Aorta (tissue), 5 donors: ENCODE measurements at places on chromosomes 4 and X. TPM values are rescaled to one million over a fixed set of nuclear protein-coding genes. Genes with fewer than 3 reads are reported as not detected.

- no peaks in the 10 kb centered on the region for H3K27me3 ChIP-seq
- H3K4me3 ChIP-seq, result no peak overlapping the region
- H3K4me1 ChIP-seq, result no peaks in the 10 kb centered on the region
- H3K27ac ChIP-seq, result no peak overlapping the region
Measured at GRCh38 chr4:121192480-121192879, 28.4 kb upstream of the TNIP3 start.

The RPA4 gene
- total RNA-seq, result 3.0 TPM

DNA sequence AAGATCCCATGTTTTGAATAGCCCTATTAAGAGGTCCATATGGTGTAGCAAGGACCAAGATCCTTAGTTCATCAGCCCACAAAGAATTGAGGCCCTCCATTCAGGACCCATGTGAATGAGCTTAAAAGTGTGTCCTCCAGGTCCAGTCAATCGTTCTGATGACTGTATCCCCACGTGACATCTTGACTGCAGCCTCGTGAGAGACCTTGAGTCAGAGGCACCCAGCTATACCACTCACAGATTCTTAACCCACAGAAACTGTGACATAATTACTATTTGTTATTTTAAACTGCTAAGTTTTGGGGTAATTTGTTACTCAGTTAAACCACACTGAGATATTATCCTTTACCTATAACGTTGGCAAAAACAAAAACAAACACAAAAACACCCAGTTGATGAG, 62.4 kb downstream of the ZNF182 start:
- no peak overlapping the region for H3K4me3 ChIP-seq
- H3K27ac ChIP-seq, result no peak overlapping the region
- DNase-seq, result no peak
- no peaks in the 10 kb centered on the region for H3K4me1 ChIP-seq

The IL13RA2 gene
- 13.8 TPM for total RNA-seq

- no peaks in the 10 kb centered on the region for H3K4me1 ChIP-seq
- no peaks in the 10 kb centered on the region for H3K27me3 ChIP-seq
- H3K36me3 ChIP-seq, result no peaks in the 10 kb centered on the region
- H3K27ac ChIP-seq, result no peak overlapping the region
- no peak overlapping the region for H3K4me3 ChIP-seq
Measured at GRCh38 chr4:168319486-168320019, 1.0 kb upstream of the DDX60 start.

The HTR2C gene
- not detected for total RNA-seq

DNA sequence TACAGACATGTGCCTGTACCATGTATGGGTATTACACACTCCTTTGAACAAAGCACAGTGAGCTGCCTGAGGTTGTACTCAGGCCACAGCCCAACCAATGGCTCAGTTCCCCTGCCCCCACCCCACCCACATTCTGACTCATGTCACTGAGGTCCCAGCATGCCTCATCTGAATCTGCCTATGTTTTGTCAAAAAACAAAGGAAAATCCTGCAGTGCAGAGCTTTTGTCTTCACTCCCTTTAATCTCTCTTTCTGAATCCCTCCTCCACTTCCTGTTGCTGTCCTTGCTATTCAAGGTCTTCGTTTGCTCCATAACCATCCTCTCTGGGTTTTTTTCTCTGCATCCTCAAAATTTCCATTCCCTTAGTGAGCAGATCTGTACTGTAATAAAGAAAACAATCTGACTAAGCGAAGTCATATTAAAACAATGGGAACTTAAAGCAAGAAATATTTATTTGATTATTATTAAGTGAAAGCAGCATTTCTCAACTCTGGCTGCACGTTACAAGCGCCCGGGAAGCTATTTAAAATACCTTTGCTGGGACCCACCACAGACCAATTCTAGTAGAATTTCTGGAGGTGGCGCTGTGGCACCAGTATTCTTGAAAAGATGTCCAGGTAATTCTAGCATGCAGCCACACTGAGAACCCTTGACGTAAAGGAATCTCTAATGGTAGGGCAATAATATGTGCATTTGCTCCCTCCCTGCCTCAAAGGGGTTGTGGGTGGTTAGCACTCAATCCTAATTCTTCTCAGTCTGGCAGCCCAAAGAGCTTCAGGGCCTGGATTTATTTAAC, 8.7 kb downstream of the GUCY2F start:
- no peaks in the 10 kb centered on the region for H3K36me3 ChIP-seq
- H3K27me3 ChIP-seq, result no peaks in the 10 kb centered on the region
- H3K4me1 ChIP-seq, result no peaks in the 10 kb centered on the region
- no peak overlapping the region for H3K4me3 ChIP-seq

DNA sequence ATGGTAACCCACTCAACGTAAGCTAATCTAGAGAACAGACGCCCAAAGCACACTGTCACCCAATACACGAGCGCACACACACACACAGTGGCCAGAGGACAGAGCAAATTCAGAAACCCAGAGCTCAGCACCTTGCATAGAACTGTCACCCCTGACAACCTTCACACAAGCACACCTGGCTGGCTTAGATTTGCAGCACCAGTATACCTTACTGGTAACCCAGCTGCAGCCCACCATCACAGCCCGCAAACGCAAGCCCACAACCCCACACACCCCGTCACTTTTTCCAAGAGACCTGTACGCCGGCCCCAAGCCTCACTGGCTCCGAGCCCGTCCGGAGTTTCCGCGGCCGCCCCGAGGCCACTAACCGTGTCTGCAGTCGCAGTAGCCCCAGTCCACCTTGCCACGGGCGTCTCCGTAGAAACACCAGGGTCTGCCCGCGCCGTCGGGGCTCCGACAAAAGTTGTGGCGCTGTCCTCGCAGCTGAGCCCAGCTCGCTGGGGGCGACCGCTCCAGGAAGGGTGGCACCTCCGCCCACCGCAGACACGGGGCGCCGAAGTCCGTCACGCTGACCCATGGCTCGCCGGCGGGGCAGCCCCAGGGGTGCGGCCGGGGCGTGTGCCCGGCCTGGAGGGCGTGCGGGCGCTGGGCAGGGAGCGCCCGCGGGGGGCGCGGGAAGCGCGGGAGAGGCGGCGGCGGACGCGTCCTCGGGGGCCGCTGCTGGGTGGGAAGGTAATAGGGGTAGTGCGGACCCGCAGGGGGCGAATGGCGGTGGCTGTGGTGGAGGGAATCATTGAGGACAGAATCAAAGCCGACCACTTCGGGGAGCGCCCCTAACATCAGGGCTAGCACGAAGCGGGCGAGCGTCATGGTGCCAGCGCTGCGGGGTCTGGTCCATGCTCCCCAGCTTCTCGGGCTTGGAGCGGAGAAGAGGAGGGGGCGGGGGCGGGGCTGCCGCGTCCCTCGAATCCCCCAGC, 664 bp downstream of the PRSS12 start:
- no peaks in the 10 kb centered on the region for H3K27me3 ChIP-seq
- H3K27ac ChIP-seq, result no peak overlapping the region
- peak overlapping the region; percentile 0 for H3K4me3 ChIP-seq
- peak; percentile 37 for DNase-seq
- H3K36me3 ChIP-seq, result no peaks in the 10 kb centered on the region

The PDE5A gene
- total RNA-seq, result 343 TPM

DNA sequence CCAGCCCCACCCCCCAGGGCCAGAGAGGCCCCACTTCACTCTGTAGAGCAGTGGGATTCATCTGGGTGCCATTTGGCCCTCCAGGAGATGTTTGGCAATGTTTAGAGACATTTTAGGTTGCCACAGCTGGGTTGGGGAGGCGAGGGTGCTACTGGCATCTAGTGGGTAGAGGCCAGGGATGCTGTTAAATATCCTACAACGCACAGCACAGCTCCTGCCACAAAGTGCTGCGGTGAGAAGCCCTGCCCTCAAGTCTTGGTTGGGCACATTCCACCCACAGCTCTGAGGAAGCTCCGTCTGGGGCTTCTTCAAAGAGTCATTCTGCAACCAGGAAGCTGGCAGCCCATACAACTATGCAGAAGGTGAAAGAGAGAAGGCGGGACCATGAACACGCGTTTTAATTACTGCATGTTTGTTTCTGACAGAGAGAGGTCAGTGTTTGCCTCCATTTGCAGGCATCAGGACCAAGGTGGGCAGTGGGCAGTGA, 48.1 kb upstream of the FAM9C start:
- no peaks in the 10 kb centered on the region for H3K27me3 ChIP-seq
- no peak overlapping the region for H3K4me3 ChIP-seq
- no peaks in the 10 kb centered on the region for H3K36me3 ChIP-seq
- H3K27ac ChIP-seq, result no peak overlapping the region
- H3K4me1 ChIP-seq, result no peaks in the 10 kb centered on the region
- no peak for DNase-seq

The CWH43 gene
- total RNA-seq, result not detected

DNA sequence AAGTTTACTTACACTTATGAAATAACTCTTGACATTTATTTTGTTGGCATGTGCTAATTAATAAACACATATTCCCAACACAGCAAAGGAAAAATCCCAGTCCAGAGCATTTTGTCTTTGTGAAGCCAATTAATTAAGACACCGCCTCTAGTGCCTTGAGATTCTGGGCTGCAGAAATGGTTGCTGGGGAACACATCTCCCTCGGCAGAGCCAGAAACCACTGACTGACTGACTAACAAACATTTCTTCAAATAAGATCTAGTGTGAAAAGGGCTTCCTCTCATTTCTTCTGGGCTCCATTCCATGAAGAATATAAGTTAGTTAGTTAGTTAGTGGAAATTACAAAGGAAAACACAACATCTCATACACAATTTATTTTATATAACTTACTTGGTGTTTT, 28.4 kb upstream of the NAP1L5 start:
- DNase-seq, result no peak
- no peaks in the 10 kb centered on the region for H3K27me3 ChIP-seq
- no peak overlapping the region for H3K27ac ChIP-seq

GRCh38 chrX:153804100-153804595, 9.7 kb downstream of the SSR4 start:
- no peaks in the 10 kb centered on the region for H3K4me1 ChIP-seq
- no peak overlapping the region for H3K4me3 ChIP-seq

The RASSF6 gene
- total RNA-seq, result not detected

DNA sequence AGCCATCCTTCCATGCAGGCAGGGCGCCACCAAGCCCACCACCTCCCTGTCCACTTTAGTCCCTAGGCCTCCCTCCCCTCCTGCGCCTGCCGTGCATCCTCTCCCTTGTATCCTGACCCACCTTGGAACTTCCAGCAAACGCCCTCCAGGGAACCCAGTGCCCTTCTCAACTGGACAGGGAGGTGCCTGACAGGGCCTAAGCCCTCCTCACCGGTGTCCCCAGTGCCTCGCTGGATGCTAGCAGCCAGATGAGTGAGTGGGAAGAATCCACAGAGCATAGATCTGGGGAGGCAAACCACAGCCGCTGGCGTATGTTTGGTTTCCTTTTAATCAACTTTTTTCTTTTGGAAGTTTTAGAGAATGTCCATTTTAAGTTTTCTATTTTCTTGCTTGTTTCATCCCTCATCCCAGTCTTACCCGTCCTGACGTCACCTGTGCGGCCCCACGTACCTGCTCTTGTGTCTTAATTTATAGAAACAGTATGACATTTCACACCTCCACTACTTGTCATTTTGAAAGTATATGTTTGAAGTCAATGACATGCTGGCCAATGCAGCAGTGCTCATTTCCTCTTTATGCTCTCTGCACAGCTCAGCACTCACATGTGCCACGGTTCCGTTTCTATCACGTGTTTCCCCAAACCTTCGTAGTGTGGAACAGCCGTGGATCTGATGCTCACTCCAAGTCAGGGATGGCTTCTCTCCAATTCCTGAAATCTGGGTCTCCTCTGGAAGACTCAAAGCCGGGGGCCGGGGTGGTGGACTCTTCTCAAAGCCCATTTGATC, 3.4 kb upstream of the HMX1 start:
- no peak overlapping the region for H3K27ac ChIP-seq
- H3K4me3 ChIP-seq, result no peak overlapping the region
- no peaks in the 10 kb centered on the region for H3K4me1 ChIP-seq
- H3K36me3 ChIP-seq, result no peaks in the 10 kb centered on the region

DNA sequence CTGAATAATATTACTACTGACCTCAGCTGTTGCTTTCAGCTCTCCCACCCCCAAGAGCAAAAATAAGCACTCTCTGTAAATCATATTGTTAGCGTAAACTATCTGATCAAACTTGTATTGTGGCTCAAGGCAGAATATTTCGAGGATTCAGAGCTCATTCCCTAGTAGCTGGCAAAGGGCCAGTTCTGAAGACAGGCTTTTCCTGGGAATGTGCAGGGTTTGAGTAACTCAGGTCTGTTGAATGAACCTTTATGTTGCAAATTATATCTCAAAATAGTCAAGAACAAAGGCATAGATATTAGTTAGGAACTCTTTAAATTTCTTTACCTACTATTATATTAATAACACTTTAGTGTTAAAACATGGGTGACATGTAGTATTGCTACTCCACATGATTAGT, 454.9 kb downstream of the CCSER1 start:
- DNase-seq, result no peak
- H3K36me3 ChIP-seq, result no peaks in the 10 kb centered on the region
- H3K4me3 ChIP-seq, result no peak overlapping the region
- H3K27me3 ChIP-seq, result no peaks in the 10 kb centered on the region

DNA sequence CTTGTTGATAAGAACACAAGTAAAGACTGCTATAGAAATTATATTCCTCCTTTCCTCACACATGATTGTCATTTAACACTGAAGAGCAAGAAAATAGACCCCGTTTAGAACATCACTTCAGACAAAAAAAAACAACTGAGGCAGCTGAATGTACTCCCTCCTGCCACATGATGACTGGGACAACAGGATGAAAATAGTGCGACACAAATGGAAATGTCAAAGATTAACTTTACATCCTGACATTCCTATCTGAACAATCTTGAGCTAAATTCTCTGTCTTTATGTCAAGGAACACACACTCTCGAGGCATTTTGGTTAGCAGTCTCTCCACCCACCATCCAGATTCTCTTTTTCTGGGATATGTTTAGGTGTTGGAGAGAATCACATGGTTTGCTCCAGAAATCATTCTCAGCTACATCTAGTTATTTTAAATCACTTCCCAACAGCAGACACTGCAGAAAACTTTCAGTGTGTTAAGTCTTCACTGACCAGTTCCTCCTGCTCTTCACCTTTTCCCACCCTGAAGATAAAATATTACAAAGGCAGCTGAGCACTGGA, 16.3 kb upstream of the KCNIP4 start:
- no peak overlapping the region for H3K27ac ChIP-seq
- H3K4me1 ChIP-seq, result no peaks in the 10 kb centered on the region
- H3K4me3 ChIP-seq, result no peak overlapping the region

GRCh38 chr4:62560858-62561257, 1360.7 kb downstream of the ADGRL3 start:
- no peaks in the 10 kb centered on the region for H3K27me3 ChIP-seq
- H3K36me3 ChIP-seq, result no peaks in the 10 kb centered on the region
- no peak overlapping the region for H3K4me3 ChIP-seq
- no peak for DNase-seq

GRCh38 chrX:66638591-66639500, at the start of gene EDA2R:
Gene EDA2R (minus strand): TSS chrX:66639078. CDS start chrX:66616020, 23,058 bp downstream.
- no peaks in the 10 kb centered on the region for H3K36me3 ChIP-seq
- H3K4me3 ChIP-seq, result peak within 1 kb of the TSS; percentile 52
- peak; percentile 74 for DNase-seq

DNA sequence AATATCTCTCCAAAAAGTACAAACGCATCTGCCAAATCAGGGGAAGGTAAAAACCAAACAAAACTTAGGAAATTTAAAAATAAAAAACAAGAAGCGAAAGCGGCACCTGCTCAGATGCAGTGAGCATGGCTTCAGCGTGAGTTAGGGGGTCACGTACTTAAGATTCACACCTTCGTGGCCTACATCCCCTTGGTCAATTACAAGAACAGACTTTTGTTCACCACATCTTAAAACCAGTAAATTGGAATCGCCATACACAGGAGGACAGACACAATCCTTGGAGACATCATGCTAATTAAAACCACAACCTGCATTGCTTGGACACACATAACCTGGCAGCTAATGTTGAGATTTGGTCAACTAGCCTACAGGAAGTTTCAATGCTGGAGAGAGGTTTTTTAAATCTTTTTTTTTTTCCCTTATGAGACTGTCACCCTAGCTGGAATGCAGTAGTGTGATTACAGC, 12.5 kb upstream of the SEL1L3 start:
- H3K4me1 ChIP-seq, result no peaks in the 10 kb centered on the region
- H3K36me3 ChIP-seq, result no peaks in the 10 kb centered on the region
- no peak overlapping the region for H3K27ac ChIP-seq
- no peaks in the 10 kb centered on the region for H3K27me3 ChIP-seq
- DNase-seq, result no peak
